ENCODE measurements at places on chromosomes 6 and 20.

GRCh38 chr6:76843054-76843822 lies 620.1 kb downstream of the HTR1B start:
- DNase-seq = no peak

DNA sequence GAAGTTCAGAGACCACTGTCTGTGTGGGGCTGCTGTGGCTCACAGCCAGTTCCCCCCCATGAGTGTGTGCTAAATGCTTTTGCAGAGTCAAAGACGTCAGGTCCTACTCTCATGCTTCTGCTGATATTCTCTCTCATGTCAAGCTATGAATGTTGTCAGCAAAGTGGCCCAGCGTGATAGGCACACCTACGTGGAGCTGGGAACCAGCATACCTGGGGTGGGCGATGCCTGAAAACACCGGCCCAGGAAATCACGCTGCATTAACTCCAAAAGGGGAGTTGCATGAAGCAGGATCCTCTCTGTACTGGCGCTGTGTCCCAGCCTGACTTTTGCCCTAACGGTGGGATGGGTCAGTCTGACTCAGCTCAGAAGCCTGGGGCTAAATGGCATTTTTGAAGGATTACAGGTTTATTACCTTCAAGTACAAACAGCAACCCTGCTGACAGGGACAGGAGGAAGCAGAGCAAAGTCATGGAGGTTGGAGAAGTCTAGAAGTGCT lies 9.0 kb upstream of the MRPS10 start:
- no peak for DNase-seq

DNA sequence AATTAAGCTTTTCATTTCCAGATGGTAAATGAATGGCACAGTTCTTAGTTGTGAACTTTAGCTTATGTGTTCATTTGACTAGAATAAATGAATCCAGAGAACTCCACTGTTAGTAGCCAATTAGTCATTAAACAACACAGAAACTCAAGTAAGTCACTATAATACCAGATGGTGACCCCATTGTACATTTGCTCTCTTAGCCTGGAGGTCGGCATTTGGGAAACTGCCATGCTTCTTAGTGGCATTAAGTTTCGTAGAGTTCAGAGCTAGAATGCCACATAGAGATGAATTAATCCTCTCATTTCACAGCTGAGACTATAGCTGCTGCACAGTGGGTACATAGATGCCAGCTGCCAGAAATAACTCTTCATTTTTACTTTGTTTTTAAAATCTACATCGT lies 10.8 kb upstream of the DTNBP1 start:
- no peak for DNase-seq

GRCh38 chr6:77492530-77492929 lies 29.2 kb upstream of the HTR1B start:
- DNase-seq = no peak

DNA sequence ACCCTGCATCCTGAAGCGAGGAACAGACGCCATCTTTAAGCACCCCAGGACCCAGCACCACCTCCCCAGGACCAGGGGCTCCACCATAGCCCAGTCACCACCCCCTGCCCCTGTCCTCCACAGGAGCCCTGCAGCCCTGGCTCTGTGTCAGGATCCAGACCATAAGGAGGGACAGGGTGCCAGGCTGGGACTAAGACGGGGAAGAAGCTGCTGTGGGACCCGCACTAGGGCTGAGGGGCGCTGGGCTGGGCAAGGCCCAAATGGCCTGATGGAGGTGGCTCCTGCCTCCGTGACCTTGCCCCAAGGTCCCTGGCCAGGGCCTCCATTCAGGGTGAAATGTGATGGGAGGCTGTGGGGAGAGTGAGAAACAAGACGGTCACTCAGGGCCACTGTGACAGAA lies 385.6 kb downstream of the TAF4 start:
- DNase-seq = no peak

- DNase-seq = no peak
Observed at GRCh38 chr6:160040055-160040454, 71.2 kb downstream of the IGF2R start.

DNA sequence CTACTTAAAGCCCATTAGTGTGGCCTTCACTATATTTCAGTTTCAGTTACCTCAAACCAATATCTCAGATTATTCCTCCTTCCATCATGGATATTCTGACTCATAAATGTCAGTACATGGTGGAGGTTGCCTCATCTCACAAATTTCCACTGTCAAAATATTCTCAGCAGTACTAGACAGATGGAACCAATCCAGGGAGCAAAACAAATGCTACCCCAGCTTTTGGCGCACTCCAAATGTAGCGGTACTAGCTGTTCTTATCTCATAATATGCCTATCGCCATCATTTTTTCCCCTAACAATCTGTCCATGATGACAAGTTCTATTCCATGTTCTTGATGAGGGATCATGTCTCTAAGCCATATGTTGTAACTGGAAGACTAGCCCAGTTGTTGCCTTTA lies 1026.1 kb downstream of the KIF16B start:
- no peak for DNase-seq

DNA sequence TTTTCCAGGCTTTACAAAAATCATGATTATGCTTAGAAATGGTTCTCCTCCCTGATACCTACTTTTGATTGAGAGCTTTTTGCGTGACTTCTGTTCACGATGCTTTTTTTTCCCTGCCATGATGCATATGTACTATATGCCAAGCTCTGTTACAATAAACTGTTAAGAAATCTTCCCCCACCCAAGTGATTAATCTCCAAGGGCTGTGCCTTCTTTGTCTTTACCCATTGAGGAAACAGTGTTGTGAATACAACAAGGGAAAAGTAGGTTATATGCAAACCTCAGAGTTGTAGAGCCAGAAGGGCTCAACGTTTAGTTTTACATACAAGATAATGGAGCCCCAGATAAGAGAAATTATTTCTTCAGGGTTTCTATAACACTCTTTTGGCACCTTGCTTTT lies 34.1 kb upstream of the MYLK2 start:
- no peak for DNase-seq

- no peak for DNase-seq
Observed at GRCh38 chr6:158480989-158481388, 78.9 kb upstream of the TMEM181 start.

- DNase-seq = no peak
Observed at GRCh38 chr6:87741001-87741650, 39.1 kb upstream of the AKIRIN2 start.

DNA sequence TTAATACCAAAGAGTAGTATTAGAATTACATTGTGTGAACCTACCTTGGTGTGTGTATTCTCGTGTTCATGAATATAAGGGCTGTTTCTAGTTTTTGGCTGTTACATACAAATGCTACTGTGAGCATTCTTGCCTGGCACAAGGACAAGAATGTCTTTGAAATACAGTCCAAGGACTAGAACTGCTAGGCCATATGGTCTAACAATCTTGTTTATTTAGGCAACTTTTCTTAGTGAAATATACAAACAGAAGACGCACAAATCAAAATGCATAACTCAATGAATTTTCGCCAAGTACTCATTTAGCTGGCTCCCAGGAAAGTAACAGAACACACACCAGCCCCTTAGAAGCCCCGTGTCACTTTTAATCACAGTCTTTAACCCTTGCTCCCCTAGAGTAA lies 28.5 kb downstream of the KDM1B start:
- no peak for DNase-seq

GRCh38 chr6:139644821-139645220 lies 270.4 kb upstream of the CITED2 start:
- no peak for DNase-seq

DNA sequence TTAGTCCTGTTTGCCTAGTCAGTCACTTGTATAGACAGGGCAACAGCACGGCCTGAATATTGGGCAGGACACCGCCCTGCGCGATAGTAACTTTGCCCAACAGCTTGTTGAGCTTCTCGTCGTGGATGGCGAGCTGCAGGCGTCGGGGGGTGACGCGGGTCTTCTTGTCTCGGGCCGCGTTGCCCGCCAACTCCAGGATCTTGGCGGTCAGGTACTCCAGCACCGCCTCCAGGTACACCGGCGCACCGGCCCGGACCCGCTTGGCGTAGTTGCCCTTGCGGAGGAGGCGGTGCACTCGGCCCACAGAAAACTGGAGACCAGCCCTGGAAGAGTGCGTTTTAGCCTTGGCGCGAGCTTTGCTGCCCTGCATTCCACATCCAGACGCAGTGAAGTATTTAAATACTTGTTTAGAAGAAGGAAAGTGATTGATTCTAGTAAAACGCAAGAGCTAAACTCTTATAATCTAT lies 92.8 kb upstream of the BTN3A2 start:
- peak; percentile 60 for DNase-seq

DNA sequence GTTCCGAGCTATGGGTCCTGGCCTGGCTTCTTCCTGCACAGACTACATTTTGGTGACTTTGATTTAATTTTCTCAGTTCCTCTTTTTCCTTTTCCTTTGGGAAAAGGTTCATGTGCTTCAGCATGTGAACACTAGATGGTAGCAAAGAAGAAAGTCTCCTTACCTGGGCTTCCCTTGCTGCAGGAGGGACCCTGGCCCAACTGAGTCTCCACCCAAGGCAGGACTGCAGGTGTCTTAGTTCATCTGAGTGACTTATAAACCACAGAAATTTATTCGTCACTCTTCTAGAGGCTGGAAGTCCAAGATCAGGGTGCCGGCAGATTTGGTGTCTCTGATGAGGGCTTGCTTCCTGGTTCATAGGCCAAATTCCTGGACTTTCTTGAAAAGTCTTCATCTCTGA lies 163.2 kb downstream of the SYCP2 start:
- DNase-seq = no peak

DNA sequence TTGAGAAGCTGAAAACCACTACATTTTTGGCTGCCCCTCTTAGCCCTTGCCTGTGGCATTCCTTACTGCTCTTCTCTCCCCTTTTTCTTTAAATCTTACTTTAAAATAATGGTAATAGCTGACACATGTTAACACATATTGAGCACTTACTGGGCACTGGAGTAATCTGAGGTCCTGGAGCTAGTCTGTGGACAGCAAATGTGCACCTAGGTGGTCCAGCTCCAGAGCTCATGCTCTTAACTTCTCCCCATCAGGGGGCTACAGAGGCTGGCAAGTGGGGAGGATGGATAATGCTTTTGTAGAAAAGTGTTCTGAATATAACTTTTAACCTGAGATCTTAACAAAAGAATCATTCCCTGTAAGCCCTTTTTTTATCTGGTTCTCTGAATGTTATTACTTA lies 74.8 kb downstream of the ADGRB3 start:
- DNase-seq = no peak

All from activated naive CD8-positive, alpha-beta T cell treated with anti-CD3 and anti-CD28 coated beads, Interleukin-2, amount 50 U/mL, for 24 hours (primary cell).